ENCODE measurements at places on chromosomes 13 and 19. TPM values are rescaled to one million over a fixed set of nuclear protein-coding genes. Genes with fewer than 3 reads are reported as not detected.

DNA sequence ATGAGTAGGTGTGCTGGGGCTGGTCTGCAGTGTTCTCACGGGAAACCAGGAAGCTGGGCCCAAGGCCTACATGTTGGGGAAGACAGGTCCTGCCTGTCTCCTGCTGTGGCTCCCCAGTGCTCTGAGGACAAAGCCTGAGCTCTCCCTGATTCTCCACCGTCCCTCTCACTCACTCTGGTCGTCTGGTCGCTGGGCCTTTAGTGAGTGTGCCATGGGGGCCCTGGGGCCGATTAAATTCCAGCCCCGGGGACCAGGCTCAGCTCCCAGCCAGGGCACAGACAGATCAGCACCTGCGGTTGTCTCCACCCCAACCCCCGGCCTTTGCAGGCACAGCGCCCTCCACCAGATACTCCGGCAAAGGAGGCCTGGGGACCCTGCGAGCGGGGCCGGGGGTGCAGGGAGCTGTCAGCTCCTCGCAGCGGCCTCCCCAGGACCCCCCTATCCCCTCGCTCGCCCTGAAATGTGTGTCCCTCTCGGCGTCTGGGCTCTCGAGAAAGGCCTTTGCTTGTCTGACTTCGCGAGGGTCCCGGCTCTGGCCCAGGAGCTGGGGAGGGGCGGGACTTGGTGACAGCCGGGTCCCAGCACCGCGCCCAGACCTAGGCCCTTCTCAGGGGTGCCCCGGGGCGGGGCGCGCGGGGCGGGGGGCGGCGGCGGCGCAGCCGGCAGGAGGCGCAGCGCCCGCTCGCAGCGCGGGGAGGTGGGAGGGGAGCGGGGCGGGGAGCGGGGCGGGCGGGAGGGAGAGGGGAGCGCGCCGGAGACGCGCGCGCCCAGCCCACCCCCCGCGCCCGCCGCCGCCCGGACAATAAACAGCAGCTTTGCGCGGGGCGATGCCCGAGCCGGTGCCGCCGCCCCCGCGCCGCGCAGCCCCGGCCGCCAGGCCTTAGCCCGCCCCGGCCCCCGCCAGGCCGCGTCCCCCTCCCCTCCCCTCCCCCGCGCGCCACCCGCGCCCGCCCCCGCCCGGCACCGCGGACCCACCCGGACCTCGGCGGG lies at the start of gene PALM:
Gene PALM (plus strand): TSS at position 782 of the 990 bp plus-strand sequence. CDS start 212 bp downstream, outside the sequence.
- DNase-seq, result peak; percentile 80

DNA sequence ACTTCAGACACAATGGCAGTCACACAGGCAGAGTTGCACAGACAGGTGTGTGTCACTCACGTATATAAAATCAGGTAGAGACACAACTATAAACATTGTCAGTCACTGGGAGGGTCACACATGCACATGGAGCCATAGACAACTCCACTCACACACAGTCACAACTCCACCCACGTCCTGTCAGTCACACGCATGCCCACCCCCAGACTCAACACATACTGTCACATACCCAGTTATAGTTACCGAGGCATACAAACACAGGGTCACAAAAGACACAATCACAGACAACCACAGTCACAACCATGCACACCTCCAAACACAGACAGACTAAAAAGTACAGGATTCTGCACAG lies 1.5 kb downstream of the NUMBL start:
- DNase-seq, result no peak

PSG3 gene
- total RNA-seq, result not detected

DNA sequence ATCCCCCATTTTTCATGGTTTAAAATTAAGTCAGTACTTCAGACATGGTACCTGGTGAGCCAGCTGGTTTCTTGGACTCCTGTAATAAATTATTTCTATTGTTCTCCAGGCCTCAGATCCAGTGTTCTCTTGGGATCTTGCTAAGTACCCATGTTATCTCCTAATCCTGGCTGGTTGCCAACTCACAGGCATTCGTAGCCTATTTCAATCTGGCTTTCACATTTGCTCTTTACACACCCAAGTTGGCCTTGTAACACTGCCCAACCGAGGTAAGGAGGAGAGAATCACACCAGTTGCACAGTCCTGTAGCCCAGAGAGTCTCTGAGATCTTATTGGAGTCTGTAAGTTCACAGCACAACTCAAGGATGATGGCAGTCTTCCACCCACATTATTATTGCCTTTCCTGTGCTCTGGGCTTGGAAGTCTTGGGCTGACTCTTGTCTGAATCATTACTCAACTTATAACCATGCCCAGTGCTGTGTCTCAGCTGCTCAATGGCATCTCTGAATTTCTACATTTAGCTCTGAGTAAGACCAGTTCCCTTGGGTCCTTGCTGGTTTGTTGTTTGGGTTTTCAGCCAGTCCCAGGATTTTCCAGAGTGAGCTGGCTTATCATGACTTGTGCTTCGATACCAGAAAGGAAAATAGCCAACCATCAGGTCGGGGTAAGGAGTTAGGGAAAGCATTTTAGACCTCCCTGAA lies 76.6 kb upstream of the KLF12 start:
- DNase-seq, result peak; percentile 21

DNA sequence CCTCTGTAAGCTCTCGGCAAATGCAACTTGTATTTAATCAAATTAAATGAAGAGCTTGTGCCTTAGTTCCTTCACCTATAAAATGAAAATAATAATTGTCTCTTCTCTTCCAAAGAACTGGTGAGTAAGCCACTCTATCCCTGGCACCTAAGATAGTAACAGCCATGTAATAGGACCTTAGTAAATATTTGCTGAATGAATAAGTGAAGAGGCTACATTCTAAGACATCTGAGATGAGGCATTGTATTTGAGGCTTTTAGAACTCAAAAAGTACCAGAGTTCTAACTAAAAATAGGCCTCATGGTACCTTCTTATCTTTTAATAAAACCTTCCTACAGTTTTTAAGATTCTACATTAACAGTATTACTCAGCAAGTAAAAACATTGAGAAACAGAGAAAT lies 17.3 kb upstream of the DCLK1 start:
- DNase-seq, result no peak

DNA sequence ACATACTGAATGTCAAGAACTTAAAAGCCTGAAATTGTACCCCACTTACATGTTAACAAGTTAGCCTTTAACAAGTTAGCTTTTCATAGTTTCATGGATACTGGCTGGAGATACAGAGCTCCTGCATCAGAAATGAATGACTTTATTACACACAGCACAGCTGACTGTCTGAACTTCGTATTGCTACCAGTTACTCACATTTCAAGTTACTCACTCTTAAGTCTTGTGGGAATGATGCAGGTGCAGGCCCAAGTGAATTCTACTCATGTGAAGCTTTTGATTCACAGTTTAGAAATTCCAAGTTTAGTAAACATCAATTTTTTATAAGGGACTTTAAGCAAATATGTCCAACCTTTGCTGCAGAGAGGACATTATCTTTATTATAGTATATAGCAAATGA lies 762.2 kb upstream of the PRR20A start:
- DNase-seq, result no peak

- no peak for DNase-seq
Measured at GRCh38 chr13:45361596-45362206, 20.7 kb upstream of the TPT1 start.

- DNase-seq, result peak; percentile 36
Measured at GRCh38 chr19:50906217-50906616, 5.0 kb downstream of the KLK4 start.

ZNF433 gene
- total RNA-seq, result 8.1 TPM

- DNase-seq, result no peak
Measured at GRCh38 chr19:18848878-18849661, 17.3 kb downstream of the UPF1 start.

GRCh38 chr13:28867564-28867963 lies 47.4 kb downstream of the MTUS2 start:
- DNase-seq, result no peak

GRCh38 chr13:87259479-87260083 lies 411.6 kb upstream of the SLITRK5 start:
- peak; percentile 43 for DNase-seq

ZNF490 gene
- total RNA-seq, result 8.1 TPM

C2CD4C gene
- 1.9 TPM for total RNA-seq

EML2 gene
- total RNA-seq, result 9.1 TPM

RASIP1 gene
- total RNA-seq, result 4.2 TPM

PVR gene
- 123 TPM for total RNA-seq

ARHGAP33 gene
- 0.84 TPM for total RNA-seq

CGB8 gene
- total RNA-seq, result 0.50 TPM

GRCh38 chr19:18610245-18610555 lies 2.5 kb upstream of the TMEM59L start:
- DNase-seq, result no peak

CCL25 gene
- total RNA-seq, result 1.2 TPM

DNA sequence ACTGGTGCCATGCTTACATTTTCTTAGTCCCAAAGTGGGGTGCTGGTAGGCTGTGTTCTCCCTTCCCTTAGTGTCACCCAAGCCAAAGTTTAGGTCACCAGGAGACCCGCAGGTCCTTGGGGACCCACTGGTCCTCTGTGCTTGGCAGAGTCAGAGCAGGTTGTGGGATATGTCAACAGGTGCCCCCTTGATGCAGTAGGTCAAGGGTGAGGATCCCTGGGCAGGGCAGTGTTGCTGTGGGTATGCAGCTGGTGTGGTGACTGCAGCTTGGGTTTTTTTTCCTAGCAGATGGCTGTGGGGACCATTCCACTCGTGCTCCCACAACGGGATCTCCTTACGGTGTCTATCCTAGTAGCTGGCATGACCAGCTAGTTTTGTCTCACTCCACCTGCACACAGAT lies 23.7 kb downstream of the NHLRC3 start:
- DNase-seq, result no peak

GRCh38 chr19:47494211-47494547 lies 10.2 kb upstream of the KPTN start:
- no peak for DNase-seq

- DNase-seq, result no peak
Measured at GRCh38 chr13:106385654-106386053, 149.8 kb downstream of the EFNB2 start.

DNA sequence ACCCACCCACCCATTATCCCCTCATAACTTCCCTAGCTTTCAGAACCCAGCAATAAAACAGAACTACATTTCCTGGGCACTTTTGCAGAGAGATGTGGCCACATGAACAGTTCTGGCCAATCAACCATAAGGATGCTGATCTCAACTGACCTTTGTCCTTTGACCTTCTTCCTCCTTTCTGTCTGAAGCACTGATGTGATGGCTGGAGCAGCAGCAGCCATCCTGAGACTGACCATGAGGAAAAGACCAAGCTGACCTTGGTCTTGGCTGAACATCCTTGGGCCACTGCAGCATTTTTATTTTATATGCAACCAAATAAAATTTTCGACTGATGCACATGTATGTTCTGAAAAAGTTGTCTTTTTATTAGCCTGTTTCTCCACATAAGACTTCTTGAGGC lies 33.1 kb upstream of the CACNA1A start:
- DNase-seq, result no peak

GRCh38 chr13:66102864-66103263 lies 1127.3 kb downstream of the PCDH9 start:
- DNase-seq, result no peak

ZNF443 gene
- 6.0 TPM for total RNA-seq

DNA sequence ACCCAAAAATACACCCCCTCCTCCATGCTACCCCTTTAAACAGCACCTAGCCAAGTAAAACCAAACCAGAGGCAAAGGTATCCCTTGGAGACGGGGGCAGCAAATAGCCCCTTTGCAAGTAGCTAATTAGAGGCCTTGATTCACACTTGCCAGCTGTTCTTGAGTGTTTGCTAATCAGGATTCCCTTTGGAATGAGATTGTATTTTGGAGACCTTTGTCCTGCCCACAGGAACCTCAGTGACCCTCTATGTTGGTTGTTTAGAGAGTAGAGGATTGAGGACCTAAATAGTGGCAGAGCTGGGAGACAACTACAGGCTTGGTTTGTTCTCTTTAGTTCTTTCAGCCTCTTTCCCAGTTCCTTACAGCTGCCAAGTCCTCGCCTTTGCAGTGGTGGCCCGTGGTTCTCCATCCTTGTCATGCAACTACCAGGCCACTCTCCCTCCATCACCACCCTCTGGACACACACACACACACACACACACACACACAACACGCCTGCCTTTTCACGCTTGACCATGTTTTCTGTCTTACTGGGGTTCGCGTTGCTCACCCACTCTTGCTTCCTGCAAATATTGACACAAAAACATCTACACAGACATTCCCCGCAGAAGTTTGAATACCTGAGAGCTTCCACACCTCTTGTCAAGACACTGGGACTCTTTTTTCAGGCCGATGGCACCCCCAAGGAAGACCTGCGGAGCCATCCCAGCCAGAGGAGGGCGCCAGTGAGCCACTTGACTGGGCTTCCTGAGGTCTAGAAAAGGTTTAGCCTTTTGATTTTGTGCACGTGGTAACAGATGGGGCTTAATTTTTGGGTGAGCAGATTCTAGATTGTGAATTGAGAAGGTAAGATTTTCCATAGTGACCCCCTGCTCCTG lies 80.0 kb upstream of the GPR183 start:
- DNase-seq, result no peak

TMEM150B gene
- 25.4 TPM for total RNA-seq

DNA sequence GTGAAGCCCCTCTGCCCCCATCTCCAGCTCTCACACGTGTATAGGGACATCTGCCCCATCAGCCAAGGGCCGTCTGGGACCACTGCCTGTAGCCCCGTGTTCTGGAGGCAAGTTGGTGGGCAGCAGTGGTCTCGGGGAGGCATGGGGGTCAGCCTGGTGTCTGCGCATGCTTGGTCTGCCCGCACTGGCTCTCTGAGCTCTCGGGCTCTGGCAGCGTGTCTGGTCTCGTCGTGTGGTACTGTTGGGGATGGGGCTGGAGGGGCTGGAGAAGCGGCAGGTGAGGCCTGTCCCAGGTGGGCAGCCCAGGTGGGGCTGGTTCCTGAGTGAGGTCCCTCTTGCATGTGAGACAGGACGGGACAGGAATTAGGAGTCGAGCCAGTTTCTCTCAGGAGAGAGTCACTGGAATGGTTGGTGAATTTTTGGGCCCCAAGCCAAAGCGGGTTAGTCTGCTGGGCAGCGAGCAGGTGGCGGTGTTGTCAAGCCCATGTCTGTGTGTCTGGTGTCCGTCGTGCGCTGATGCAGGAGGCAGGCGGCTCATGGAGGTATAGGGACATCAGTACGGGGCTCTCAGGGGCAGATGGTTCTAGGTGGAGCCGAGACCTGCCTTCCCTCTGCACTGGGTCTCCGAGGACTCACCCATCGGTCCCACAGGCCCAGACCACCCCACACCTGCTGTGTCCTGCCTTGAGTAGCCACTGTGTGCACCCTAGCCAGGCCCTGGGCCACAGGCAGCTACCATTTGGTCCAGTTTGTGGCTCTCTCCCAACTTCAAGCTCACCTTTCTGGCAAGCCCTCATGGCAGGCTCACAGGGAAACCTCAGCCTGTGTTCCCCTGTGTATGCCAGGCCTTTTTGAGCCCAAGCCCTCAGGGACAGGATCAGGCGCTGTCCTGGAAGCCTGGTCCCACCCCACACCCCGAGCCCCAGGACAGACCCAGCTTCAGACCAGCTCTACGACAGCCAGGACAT lies 18.2 kb downstream of the COMP start:
- DNase-seq, result no peak

GRCh38 chr19:12652219-12652618 lies 14.3 kb downstream of the MAN2B1 start:
- DNase-seq, result no peak
